Hematopoietic multipotent progenitor cell treated with erythropoietin and hydrocortisone succinate and interleukin-3 and kit ligand, for 17 days (in vitro differentiated cells): ENCODE measurements at places on chromosomes 6 and 20.

GRCh38 chr6:6315660-6316059, 4.8 kb downstream of the F13A1 start:
- peak; percentile 20 for DNase-seq

- no peak for DNase-seq
These were observed 18.9 kb upstream of the NXT1 start for GRCh38 chr20:23331450-23332350.

- DNase-seq, result no peak
These were observed 6.3 kb upstream of the FAM184A start for GRCh38 chr6:119084784-119085183.

DNA sequence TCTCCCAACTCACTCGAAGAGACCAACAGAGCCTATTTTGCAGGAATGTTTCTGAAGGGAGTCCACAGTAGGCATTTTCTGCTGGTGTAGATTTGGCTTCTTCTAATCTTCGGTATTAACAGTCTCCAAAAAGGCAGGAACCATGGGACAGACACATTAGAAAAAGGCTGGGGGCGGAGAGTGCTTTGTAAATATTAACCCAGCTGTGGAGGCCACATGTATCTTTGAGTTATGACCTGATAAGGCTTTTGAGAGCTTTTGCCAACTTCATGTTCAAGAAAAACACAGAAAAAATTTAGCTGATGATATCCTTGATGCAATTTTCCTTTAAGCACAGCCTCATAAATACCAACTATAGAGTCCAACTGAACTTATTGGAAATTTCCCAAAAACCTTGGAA, 119.4 kb upstream of the TSHZ2 start:
- no peak for DNase-seq

- no peak for DNase-seq
These were observed 321.1 kb upstream of the SULF2 start for GRCh38 chr20:48106428-48106827.

GRCh38 chr6:119346936-119347335, 2.6 kb downstream of the MAN1A1 start:
- no peak for DNase-seq

DNA sequence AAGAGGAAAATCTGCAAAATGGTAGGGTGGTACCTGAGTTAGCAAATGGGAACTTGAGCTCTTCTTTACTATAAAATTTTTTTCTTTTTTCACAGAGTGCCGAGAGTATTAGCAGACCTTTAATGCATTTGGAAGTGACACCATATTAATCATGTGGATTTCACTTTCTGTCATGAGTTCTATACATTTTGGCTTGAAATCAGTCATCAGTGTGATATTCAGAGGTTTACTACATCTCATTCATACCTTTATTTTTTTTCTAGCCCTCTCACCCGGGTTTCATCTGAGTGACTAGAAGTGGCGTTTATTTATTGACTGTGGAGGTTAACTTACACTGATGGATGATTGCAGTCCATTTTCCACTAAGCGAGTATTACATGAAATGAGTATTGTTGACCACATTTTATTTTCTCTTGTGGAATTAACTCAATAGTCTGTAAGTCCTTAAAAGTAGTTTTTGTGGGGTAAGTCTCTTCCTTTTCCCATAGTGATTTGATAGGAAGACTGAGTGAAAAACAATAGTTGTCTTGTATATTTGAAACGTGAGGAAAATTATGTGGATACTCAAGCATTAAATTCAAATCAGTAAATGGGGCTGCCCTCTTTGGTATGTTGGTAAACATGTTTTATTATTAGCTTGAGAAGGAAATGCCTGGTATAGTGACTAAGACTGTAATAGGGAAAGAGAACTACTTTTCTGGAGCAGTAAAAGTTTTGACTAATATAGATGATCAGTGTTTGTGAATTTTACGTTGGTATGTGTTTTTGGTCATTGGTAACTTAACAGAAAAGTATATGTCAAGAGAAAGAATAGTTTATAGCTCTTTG, 55.5 kb downstream of the JARID2 start:
- no peak for DNase-seq

- DNase-seq, result no peak
These were observed 602.8 kb downstream of the CDH26 start for GRCh38 chr20:60561052-60561451.

DNA sequence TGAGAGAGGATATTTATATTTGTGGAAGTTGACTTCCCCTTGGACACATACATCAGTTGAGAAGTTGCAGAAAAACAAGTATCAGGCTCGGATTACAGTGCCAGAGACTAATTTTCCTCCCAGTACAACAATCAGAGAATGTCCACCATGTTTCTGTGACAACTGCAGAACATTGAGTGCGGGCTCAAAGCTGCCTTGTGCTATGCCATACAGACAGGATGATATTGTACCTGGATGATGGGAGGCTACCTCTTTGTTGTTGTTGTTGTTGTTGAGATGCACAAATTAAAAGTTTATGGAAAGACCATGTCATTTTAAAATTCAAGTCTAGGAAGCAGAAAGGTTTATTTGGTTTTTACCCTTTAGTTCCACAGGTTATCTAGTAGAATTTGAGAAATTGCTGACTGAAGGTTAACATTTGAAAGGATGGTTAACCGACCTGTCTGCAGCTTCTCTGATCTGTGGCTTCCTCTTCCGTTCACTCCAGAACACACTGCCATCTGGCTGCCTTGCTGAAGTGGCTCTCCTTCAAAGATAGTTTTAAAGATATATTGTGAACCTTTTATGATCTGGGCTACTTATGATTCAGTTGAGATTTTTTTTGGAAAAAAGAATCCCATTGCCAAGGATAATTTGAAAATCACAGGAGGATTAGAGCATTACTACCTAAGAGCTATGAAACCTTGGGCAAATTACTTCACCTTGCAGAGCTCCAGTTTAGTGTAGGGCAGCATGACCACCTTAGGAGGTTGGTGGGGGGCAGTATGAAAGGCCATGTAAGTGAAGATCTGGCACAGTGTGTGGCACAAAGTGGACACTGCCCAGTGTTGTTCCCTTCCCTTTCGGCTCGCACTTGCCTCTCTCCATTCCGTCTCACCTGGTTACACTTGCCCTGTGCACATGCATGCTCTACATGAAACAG, 15.9 kb downstream of the TMEM200A start:
- DNase-seq, result no peak

DNA sequence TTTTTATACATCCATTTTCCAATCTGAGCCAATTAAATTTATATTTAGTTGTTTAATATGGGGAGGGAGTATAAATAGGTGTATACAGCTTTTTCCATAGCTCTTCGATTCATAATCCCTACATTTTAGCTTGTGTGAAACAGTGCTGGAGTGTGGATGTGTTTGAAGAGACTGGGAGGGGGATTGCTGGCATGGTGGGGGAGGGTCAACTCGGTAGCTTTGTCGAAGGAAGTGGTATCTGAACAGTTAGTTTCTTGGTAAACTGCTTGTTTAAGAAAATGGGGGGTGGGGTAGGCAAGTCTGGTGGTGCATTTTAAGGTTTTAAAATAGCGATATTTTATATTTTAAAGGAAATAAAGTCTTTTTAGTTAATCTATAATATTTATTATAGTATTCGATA, 1.4 kb upstream of the LIN28B start:
- DNase-seq, result no peak

DNA sequence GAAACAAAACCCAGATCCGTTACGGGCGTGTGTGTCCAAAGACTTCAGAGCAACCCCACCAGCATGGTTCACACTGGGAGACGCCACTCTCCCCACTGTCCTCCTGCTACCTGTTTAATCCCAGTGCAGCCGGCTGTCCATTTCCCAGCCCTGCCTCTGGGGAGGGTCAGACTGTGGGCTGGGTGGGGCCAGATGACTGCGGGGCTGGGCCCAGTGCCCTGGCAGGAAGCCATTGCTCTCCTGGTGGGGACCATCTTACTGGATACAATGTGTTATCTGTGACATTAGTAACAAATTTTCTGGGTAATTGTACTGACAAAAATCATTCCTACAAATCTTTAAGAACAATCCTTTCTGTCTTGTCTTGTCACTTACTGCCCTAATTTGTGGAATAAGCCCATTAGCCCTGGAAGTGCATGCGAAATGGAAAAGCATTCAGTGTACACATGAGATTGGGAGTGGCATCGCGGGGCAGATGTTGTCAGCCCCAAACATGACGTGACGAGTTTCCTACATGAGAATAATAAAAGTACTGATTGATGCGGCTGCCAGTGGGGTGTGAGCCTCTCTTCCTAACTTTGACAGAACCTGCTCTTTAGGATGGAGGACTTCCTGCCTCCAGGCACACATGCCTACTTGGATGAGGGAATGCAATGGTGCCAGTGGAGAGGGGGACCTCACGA, 37.9 kb upstream of the PCMTD2 start:
- no peak for DNase-seq

- DNase-seq, result no peak
These were observed 28.2 kb upstream of the RPS6KA2 start for GRCh38 chr6:166655251-166655650.

DNA sequence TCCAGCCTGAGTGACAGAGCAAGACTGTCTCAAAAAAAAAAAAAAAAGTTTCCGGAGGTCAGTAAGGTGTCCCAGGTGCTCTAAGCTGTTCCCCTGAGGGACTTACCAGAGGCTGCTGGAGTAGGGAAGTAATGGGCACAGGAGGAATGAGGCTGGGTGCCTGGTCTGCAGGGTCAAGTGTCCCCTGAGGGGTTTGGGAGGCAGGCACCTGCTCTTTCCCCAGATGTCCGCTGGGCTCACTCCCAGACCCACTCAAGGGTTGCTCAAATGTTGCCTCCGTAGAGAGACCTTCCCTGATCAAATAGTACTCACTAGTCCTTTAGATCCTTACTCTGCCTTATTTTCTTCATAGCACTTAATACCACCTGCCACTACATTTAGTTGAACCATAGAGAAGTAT, 5.4 kb upstream of the MAPK13 start:
- no peak for DNase-seq

DNA sequence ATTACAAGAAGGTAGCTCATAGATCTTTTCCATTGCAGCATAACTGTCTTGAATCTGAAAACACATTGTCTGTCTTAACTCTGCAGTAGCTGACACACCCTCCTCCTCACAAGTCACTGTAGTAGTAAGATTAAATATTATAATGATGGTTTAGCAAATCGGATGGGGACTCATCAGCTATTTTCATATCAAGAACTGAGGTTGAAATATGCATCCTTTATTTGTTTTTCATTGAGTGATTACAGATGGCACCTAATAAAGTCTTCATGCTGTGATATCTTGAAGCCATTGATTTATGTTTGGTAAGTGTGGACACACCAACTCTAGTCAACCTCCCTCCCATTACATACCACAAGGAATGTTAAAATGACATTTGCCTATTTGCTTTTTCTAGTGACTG, 267.4 kb upstream of the TAB2 start:
- DNase-seq, result no peak

GRCh38 chr6:41201764-41202173, 820 bp upstream of the TREML2 start:
- peak; percentile 64 for DNase-seq

GRCh38 chr6:150072201-150072600, 3.3 kb upstream of the ULBP3 start:
- DNase-seq, result no peak

GRCh38 chr6:31572041-31572911, at the start of gene LTA:
Gene LTA, plus strand, starts transcription at chr6:31572289. Its CDS starts 454 bp downstream, at chr6:31572743.
- DNase-seq, result no peak

- no peak for DNase-seq
These were observed 1.4 kb upstream of the BPIFB6 start for GRCh38 chr20:33030076-33030475.

GRCh38 chr6:2221726-2222274, 23.6 kb downstream of the GMDS start:
- no peak for DNase-seq

- no peak for DNase-seq
These were observed 659 bp downstream of the TAF4 start for GRCh38 chr20:62064770-62065673.

DNA sequence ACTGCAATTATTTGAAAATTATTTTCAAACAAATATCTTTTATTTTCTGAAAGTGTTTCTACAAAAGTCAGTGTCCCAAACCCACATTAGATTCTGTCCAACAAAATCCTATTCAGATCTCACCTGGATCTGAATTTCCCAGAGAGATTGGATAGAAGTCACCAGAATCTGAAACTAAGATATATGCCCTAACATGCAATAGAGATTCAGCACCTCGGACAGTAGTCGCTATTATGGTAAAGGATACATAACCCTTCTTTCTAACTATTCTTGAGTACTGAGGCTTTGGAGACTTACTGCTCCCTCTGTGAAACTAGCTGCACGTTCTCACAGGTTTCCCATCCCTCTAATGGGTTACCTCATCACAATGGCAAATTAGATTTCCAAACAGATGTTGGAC, 151.4 kb downstream of the ID4 start:
- no peak for DNase-seq

GRCh38 chr20:38854654-38855066, 49.2 kb downstream of the PPP1R16B start:
- no peak for DNase-seq

DNA sequence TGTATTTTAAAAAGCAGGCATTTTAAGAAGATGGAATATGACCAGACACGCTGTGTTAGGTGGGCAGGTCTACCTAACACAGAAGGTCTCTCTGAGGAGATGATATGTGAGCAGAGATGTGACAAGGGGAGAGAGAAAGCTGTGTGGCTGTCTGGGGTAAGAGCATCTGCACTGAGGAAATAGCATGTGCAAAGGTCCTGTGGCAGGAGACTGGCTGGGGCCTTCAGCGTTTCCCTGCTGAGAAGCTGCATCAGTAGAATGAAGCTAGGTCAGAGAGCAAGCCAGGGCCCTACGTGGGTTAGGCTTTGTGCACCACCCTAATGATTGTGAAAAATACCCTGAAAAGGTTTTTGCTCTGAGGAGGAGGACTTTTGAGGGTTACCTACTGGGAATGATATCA, 87.0 kb downstream of the TXNDC5 start:
- DNase-seq, result no peak

DNA sequence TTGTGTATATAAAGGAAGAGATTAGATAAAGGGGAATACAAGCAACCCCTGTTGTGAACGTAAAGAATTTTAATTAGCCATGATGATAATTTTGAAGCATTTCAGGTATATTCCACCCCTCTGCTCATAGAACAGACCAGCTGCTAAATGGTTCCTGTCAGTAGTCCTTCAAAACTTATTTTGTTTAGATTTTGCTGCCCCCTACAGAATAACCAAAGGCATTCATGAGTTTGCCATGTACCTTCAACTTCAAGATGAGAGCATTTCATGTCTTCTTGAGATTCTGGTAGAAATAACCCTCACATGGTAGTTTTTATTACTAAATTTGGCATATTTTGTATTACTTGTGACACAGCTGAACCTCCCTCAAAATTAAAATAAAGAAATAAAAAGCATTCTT, 1586.7 kb downstream of the HACE1 start:
- no peak for DNase-seq

- DNase-seq, result no peak
These were observed 137.3 kb upstream of the TOP1 start for GRCh38 chr20:40891351-40891750.

- no peak for DNase-seq
These were observed 23.1 kb downstream of the NEDD9 start for GRCh38 chr6:11209369-11209768.
